Peyer's patch (tissue), 4 donors: ENCODE measurements at places on chromosomes 1 and 21.

- no peaks in the 10 kb centered on the region for H3K27me3 ChIP-seq
- no peaks in the 10 kb centered on the region for H3K4me1 ChIP-seq
- no peak overlapping the region for H3K4me3 ChIP-seq
- no peak for DNase-seq
- no peak overlapping the region for H3K27ac ChIP-seq
Observed at GRCh38 chr1:236161230-236161629, 18.9 kb downstream of the GPR137B start.

DNA sequence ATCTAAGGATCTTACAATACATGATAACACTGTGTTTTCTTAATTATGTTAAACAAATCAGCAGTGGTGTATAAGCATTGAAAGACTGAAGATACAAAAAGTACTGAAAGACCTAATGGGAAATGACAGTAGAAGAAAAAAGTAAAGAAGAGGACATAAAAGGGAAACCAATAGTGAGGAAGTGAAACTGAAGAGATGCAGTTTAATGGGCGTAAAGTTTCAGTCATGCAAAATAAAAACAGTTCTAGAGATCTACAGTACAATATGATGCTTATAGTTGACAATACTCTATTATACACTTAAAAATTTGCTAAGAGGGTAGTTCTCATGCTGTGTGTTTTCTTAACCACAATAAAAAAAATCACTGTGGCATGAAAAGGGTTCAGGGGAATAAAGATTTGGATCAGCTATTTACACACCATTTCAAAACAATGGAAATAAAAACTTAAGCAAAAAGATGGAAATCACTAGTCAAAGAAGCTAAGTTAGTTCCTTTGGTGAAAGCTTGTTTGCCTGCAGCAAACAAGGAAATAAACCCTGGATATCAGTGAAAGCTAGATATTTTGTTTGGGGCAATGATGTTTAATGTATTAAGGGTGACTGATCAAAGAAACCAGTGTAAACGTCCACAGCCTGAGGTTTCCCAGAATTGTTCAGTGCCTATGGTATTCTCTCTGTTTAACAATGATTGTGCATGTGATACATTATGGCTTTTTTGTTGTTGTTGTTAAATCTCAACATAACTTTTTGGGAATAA is 1160.8 kb upstream of the ADGRL2 start:
- H3K4me3 ChIP-seq, result no peak overlapping the region
- H3K4me1 ChIP-seq, result no peaks in the 10 kb centered on the region
- H3K27ac ChIP-seq, result no peak overlapping the region
- no peak for DNase-seq
- H3K36me3 ChIP-seq, result no peaks in the 10 kb centered on the region

DNA sequence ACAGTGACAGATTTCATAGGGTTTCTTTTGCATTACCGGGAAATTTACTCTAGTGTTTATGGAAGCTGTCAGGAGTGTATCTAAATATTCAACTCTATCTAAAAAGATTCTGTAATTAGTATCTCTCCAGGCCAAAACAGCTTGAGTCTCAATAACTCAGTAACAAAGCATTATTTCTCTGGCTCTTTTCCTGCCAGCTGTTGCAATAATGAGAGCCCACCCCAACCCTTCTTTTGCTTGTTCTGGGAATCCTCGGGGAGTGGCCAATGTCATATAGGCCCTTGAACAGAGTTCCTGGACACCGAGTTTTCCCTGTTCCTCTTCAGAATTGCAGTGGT is 120.1 kb upstream of the SGIP1 start:
- DNase-seq, result no peak
- no peak overlapping the region for H3K4me3 ChIP-seq
- H3K27me3 ChIP-seq, result no peaks in the 10 kb centered on the region
- no peaks in the 10 kb centered on the region for H3K36me3 ChIP-seq
- H3K4me1 ChIP-seq, result no peaks in the 10 kb centered on the region

DNA sequence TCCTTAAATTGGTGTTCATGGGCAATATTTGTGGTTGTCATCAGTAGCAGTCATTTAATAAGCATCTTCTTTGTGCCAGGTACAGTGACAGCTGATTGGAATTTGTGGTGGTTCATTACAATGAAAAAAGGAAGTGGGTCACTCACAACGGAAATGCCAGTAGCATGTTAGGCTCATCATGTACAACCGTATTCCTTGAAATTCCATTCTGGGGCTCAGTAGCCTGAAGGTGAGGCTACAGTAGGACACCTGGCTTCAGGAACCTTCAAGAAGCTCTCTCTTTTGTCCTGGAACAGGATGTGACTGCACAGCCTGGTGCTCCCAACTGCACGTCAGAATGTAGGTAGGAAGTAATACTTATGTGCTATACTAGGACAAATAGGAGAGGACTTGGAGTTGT is 93.9 kb downstream of the ST3GAL3 start:
- H3K4me1 ChIP-seq, result no peaks in the 10 kb centered on the region
- H3K4me3 ChIP-seq, result no peak overlapping the region
- no peak for DNase-seq
- H3K27me3 ChIP-seq, result no peaks in the 10 kb centered on the region
- H3K27ac ChIP-seq, result no peak overlapping the region

DNA sequence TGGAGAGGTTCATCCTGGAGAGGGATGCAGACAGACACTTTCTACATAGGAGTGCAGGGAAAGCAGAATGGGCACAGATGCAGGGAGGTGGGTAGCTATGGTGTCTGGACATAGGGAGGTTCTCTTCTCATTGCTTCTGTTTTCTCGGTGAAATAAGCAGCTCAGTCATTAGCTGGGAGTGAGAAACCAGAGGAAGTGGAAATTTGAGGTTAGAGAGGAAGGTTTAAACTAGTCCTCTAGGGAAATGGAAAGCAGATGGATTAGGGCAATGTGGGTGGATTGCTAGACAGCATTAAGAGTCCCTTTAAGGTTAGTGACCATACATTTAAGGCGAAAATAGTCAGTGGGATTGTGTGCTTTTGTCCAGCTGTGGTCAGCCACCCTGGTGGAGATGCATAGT is 39.6 kb downstream of the MPZL1 start:
- DNase-seq, result no peak
- no peak overlapping the region for H3K27ac ChIP-seq
- H3K4me3 ChIP-seq, result no peak overlapping the region
- H3K4me1 ChIP-seq, result no peaks in the 10 kb centered on the region
- no peaks in the 10 kb centered on the region for H3K27me3 ChIP-seq

- DNase-seq, result no peak
- H3K4me1 ChIP-seq, result no peaks in the 10 kb centered on the region
- no peaks in the 10 kb centered on the region for H3K27me3 ChIP-seq
- H3K36me3 ChIP-seq, result peaks cover 53% of the 10 kb centered on the region
Observed at GRCh38 chr1:12341667-12342066, 111.8 kb downstream of the VPS13D start.
